ENCODE measurements at places on chromosomes 5 and 9.
A peak's percentile ranks its signal among the peaks of the same experiment; 100 is the strongest.

DNA sequence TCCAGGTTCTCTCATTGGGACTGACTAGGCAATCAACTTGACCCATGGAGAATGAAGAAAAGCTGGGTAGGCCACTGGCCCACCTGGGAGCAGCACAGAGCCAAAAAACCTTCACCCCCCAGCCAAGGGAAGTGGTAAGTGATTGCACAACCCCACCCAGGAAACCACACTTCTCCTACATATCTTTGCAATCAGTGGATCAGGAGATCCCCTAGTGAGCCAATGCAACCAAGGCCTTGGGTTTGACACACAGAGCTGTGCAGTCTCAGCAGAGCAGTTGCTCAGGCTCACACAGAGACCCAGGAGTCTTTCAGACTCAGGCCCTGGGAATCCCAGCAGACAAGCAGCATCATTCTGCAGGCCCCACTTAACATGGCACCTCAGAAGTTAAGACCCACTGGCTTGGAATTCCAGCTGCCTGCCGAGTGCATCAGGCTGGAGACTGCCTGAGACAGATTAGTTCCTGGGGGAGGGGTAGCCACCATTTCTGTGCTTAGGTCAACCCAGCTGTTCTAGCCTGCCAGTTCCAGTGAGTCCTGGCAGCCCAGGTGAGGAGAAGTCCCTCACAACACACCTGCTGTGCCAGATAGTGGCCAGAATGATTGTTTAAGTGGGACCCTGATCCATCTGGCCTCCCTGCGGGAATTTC, 136.4 kb downstream of the SAXO1 start:
- no peak for DNase-seq

DNA sequence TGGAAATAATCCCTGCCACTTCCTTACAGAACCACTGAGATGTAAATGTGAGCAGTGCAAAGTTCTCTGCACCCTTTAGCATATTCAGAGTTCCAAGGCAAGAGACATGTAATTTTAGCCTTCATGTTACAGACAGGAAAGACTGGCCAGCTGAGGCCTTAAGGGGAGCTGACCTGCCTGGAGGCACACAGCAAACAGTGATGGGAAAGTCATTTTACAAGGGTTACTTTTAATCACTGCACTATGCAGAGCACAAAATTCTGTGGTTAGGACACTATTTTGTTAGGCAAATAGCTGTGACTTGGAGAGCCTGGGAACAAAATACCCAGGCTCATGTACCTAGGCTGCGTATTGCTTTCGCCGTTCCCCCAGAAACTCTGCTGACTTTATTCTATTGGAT, 30.2 kb upstream of the TNIP1 start:
- DNase-seq = no peak

DNA sequence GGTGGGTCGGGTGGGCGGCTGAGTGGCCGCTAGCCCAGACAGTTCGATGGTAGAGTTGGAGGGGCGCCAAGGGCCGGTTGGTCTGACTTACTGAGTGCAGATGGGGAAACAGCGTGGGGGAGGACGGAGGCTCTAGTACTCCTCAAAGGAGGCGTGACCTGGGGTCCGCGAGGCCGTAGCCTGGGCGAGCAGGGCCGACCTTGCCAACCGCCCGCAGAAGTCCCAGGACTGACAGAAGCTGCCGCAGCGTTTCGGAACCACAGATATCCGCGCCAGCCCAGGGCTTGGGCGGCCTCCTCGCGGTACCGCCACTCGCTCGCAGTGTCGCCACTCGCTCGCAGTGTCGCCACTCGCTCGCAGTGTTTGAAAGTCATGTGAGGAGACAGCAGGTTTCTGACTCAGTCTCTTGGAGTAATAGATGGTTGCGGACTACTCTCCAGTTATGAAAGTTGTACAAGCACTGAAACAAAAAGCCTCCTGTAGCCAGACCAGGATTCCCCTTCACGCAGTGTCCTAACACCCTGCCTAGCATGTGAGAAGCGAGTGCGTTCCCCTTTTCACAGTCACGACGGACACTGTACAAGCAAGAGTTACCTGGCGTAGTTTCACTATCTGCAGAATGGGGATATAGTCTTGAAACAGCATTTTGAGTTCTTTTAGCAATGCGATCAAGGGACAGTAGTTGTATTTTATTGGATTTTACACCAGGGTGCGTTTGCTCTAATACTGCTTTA, 674 bp downstream of the TMEM38B start:
- DNase-seq = peak; percentile 61

DNA sequence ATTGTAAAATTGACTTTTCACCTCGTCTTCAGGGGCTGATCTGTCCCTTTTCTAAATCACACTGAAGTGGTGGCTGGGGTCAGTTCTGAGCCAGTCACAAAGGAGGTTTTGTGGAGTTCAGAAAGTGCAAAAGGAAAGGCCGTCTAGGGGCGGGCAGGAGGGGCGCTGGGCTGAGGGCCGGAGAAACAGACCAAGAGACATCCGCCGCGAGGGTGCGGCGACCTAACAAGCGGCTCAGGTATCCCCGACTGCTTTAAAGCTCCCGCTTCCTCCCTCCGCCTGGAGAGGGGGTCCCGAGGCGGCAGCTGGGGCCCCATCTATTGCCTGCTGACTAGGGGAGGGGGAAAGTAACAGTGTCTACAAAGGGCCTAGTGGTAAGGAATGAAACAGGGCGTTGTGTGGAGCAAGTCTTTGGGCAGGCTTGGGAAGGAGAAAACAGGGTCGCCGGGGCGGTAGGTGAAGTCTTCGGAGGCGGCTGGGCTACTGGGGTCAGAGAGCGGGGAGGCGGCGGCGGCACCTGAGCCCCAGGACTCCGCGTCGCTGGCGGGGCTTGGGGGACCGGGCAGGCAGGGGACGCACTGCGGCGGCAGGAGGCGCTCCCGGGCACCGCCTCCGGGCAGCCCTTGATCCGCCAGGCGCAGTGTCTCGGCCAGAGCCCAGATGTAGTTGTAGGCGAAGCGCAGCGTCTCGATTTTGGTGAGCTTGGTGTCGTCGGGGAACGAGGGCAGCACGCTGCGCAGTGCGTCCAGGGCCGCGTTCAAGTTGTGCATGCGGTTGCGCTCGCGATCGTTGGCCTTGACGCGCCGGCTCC, 950 bp downstream of the NEUROG1 start:
- DNase-seq = no peak

DNA sequence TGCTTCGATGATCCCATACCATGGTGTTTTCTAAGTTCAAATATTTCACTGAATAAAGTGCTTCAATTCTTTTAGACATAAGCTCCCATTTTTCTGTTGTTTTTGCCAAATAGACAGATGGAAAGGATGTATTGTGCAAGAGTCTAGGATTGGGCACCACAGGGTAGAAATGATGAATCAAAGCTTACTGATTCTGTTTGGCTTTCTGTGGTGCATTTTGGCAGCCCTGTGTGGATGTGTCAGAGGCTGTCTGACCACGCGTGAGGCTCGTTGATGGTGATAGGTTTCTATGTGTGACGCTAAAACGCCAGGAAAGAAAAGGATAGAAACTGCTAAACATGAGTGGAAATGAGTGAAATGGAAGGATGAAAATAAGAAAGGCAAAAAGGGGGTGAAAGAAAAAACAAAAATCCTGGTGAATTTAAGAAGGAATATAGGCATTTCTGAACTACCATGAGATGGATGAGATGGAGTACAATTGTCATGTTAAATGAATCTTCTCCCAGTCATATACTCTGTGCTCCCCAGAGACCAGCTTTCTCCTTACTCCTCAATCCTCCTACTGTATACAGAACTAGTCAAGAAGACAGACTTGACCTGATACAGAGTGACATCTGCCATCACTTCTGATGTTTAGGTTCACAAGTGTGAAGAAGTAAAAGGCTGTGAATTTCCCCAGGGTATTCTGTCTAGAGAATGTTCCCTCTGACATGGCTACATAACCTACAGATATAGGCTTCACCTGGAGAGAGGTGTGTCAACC, 54.4 kb downstream of the ANKH start:
- no peak for DNase-seq

DNA sequence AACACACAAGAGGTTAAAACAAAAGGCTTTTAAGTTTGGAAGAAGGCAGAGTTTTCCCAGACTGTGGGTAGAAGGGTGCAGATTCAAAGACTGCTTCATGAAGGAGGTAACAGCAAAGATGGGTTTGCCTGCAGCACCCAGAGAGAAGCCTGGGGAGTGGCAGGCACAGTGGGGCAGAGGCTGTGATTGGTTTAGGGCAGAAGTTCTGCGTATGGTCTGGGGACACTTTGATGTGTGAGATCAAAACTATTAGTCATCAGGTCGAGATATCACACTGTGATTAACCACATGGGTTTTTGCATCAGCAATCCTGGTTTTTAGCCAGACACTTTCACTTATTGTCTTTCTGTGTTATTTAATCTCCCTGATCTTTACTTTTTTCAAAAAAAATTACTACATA, 188.8 kb upstream of the GLRA1 start:
- DNase-seq = no peak

DNA sequence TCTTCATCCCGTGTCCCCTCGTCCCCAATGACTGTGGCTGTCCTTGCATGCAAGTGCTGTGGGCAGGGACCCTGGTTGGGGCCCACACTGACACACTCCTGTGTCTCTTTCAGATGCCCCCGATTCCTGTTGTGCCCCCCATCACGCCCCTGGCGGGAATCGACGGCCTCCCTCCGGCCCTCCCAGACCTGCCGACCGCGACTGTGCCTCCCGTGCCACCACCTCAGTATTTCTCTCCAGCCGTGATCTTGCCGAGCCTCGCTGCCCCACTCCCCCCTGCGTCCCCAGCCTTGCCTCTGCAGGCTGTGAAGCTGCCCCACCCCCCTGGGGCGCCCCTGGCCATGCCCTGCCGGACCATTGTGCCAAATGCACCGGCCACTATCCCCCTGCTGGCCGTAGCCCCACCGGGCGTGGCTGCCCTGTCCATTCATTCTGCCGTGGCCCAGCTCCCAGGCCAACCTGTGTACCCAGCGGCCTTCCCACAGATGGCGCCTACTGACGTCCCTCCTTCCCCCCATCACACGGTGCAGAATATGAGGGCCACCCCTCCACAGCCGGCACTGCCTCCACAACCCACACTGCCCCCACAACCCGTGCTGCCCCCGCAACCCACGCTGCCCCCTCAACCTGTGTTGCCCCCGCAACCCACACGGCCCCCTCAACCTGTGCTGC, 75.0 kb downstream of the WNK2 start:
- DNase-seq = peak; percentile 8

All from activated B cell treated with CpG ODN at 0.5 μM for 24 hours (primary cell).